ENCODE measurements at places on chromosomes 11 and 22.

- no peak for DNase-seq
These were observed 11.6 kb downstream of the GRIK4 start for GRCh38 chr11:120523196-120523595.

DNA sequence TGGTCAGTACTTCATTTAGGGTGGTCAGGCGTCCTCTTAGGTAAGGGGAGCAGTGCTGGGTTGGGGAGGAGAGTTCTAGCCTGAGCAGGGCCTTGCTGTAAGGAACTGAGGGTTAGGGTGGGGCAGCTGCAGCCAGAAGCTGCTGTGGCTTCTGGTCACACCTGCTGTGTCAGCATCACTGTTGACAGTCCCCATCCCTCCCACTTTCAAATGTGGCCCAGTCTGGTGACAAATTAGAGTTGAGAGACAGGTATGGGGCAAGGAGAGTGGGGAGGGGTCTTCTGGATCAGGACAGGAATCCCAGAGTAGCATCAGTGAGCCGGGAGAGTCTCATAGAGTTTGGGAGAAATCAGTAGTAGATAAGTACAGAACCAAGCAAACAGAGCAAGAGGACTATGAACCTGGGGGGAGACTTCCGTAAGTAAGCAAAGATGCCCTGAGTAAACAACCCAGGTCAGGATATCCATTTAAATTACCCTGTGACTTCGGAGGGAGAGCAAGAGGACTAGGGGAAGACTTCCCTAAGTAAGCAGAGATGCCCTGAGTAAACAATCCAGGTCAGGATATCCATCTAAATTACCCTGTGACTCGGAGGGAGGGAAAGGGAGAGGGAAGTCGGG is 53.7 kb downstream of the PPP6R2 start:
- no peak for DNase-seq

DNA sequence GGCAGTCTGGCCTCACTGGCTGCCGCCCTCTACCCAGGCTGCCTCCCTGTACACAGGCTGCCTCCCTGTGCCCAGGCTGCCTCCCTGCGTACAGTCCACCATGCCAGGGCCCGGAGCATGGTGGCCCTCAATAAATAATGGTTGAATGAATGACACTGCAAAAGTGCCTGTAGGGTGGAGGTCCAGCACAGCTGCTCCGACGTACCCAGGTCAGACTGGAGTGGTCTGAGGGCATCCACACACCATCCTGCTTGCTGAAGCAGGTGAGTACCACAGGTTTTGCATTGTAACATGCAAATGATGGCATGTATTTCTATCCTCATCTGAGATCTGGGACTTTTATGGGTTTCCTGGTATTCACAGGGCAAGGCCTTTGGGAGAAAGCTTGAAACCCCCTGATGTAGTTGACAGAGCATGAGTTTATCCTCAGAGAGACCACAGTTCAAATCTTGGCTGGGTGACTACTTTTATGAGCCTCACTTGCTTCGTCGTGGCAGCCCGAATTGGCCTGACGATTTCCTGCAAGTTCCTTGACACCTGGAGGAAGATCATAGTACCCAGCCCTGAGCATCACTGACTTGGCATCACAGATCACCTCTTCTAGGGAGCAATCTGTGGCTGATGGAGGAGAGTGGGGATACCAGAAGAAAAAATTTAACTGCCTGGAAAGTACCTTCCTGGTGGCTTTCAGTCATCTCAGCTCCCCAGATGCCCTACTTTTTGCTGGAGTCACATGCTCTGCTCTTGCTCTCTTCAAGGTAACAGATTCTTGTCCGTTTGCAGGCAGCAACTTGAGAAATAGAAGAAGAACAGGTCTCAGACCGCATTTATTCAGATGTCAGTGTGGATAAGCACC is 16.0 kb upstream of the CYB5R3 start:
- no peak for DNase-seq

- peak; percentile 77 for DNase-seq
These were observed at the start of gene SH3BP1 for GRCh38 chr22:37639070-37639760. SH3BP1 (plus strand) TSS chr22:37639669; CDS start chr22:37639788, 119 bp downstream.

DNA sequence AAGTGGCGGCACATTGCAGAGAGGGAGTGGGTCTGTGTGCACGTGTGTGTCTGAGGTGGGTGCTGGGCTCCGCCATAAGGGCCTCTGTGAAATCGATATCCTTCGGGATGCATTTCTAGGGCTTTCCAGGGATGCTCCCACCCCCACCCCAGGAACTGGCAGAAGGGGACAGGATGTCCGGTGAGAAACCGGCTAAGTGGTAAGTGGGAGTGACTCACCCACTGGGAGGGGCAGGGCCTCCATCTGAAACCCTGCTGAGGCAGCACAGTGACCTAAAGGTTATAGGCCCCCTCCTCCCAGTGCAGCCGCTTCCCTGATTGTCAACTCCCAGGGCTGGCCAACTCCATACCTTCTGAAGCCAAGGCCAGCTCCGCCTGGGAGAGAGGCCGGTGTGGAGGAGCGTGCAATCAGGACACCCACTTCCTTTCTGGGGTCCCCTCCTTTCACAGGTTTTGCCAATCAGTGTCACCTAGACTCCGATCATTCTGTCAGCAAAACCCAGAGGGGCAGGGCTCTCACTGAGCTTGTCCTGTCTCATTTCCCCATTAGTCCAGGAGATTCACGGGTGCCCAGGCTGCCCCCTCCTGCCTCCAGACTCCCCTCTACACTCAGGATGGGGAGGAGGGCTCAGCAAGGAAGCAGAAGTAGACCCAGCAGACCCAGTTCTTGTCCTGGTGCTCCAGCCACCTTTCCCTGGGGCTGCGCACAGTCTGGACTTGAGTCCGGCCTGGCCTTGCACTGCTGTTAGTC is 44.5 kb downstream of the NECTIN1 start:
- DNase-seq: no peak

DNA sequence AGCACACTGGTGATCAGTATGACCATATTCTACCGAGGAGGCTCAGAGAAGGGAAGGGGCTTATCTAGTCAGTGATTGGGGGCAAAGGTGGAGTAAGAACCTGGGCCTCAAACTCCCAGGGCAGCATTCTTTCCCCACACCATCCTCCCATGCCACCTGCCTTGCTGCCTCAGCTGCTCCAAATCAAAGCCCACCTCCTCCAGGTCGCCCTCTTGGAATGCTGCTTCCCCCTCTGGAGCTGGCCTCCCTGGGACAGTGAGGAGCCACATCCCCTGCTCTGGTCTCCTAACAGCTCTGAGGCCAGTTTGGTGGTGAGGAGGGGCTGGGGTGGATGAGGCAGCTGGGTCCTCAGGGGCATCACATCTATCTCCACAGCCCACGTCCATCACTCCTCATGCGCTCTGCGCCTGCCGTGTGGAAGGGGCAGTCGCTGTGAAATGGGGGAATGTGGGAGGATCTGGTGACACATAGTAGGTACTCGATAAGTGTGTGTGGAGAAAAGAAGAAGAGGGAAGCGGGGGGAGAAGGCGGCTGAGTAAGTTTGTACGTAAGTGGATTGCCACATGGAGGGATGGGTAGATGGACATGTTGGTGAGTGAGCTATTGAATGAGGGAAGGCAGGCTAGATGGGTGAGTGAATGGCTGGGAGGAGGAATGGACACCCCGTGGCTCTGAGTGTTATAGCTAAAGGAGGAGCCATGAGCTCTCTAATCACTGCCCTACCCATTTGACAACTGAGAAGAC is 16.1 kb upstream of the ARHGEF17 start:
- DNase-seq: no peak

GRCh38 chr11:117834068-117834810 is 9.7 kb upstream of the FXYD2 start:
- no peak for DNase-seq

Measured in left hindlimb (tissue), 1 donor.